ENCODE measurements at places on chromosomes 1 and 21. TPM values are rescaled to one million over a fixed set of nuclear protein-coding genes. Genes with fewer than 3 reads are reported as not detected.

DNA sequence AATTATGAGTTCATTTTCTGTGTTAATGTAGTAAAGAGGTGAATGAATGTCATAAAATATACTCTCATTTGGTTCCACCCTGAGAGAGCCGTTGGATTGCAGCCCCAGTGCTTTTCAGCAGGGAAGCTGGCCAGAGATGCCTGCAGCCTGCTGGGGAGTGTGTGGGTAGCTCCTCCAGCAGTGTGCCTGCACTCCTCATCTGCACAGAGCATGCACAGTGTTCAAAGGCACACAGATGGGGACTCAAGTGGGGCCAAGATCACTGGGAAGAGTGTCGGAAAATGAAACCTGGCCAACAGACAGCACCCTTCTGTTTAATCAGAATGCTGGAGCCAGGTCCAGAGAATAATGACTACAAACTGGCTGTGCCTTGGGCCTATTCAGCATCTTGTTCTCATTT, 206.8 kb downstream of the ST6GALNAC3 start:
- DNase-seq: peak; percentile 28

The ETV3L gene
- total RNA-seq: 0.11 TPM

DNA sequence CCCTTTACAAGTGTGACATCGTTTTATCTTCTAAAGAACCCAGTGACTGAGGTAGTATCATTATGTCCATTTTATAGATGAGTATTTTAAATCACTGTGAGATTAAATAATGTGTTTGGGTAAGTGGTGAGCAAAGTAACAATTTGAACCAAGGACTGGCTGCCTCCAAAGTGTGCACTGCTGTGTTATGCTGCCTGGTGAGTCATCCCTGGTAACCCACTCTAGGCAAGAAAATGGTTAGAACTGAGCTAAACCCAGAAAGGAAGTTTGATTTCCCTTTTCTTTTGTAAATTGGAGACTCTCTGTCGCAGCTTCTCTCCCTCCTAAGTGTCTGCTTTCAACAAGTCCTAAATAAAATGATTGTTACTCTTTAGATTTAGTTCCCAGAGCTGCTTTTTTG, 342.8 kb upstream of the KAZN start:
- no peak for DNase-seq

- no peak for DNase-seq
Observed at GRCh38 chr1:203323587-203323986, 18.3 kb downstream of the BTG2 start.

GRCh38 chr1:66497910-66498309, 36.0 kb upstream of the SGIP1 start:
- DNase-seq: no peak

- DNase-seq: no peak
Observed at GRCh38 chr1:34603594-34603993, 151.3 kb upstream of the GJB5 start.

The GPR25 gene
- total RNA-seq: not detected

The OR2AK2 gene
- total RNA-seq: 0.44 TPM

DNA sequence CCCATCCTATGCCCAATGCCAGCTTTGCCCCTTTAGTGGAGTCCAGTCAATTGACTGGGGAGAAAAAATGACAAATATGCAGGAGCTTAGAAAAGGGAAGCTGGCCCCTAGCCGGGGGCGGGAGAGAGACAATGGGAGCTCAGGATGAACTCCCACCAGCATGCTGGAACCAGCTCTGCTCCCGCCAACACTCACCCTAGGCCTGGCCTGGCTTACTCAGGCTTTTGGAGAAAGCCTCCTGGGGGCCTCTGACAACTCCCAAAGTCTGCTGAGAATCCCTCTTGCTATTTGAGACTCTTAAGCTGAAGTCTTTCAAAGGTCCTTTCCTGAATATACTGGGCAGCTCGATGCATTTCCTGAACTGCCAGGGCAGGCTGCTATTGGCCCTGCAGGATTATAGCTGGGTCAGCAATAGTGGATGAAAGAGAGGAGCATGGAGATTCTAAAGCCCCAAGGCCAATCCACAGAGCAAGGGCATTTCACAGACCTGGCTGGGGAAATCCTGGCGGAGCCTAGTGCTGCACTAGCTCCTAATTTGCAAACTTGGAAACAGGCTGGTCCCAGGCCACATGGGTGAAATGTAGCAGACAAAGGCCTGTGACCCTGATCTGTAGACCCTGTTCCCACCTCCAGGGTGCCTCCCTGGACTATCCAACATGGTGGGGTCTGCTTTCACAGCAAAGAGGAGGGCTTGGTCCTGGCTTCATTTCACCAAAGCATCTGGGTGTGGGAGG, 35.7 kb upstream of the CLSTN1 start:
- no peak for DNase-seq

- DNase-seq: no peak
Observed at GRCh38 chr1:51927029-51927428, 48.5 kb upstream of the NRDC start.

DNA sequence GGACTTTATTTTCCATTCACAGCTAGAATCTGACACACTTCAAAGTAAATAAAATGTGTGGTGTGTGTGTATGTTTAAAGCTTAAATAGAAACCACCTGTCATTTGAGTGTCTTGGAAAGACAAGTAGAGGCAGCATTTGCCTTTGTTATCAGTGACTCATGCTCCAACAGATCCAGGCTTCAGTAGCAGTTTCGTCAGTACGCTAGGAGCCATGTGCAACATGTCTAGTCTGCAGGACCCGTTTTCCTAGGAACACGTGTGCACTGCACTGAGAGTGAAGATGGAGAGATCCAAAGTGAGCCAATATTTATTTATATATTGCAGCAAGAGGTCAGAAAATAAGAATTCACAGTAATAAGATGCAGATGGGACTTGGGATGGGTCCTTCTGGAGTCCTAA, 41.8 kb downstream of the SGIP1 start:
- DNase-seq: no peak

- peak; percentile 7 for DNase-seq
Observed at GRCh38 chr1:173050865-173051264, at the start of gene TNFSF18. TSS of gene TNFSF18 (minus strand) at chr1:173050941. CDS start at chr1:173050896, 45 bp downstream.

The KRTAP11-1 gene
- not detected for total RNA-seq

GRCh38 chr1:143699115-143699514, 272.7 kb downstream of the FAM72C start:
- DNase-seq: peak; percentile 17

GRCh38 chr1:203509135-203509534, 15.2 kb downstream of the OPTC start:
- DNase-seq: no peak

The CNTN2 gene
- total RNA-seq: 16.1 TPM

The ESRRG gene
- total RNA-seq: 14.1 TPM

GRCh38 chr1:3022511-3022973, 1.3 kb downstream of the ACTRT2 start:
- DNase-seq: no peak

- no peak for DNase-seq
Observed at GRCh38 chr1:61531716-61532115, 193.2 kb downstream of the TM2D1 start.

GRCh38 chr1:230165536-230165935, 98.5 kb downstream of the GALNT2 start:
- DNase-seq: no peak

DNA sequence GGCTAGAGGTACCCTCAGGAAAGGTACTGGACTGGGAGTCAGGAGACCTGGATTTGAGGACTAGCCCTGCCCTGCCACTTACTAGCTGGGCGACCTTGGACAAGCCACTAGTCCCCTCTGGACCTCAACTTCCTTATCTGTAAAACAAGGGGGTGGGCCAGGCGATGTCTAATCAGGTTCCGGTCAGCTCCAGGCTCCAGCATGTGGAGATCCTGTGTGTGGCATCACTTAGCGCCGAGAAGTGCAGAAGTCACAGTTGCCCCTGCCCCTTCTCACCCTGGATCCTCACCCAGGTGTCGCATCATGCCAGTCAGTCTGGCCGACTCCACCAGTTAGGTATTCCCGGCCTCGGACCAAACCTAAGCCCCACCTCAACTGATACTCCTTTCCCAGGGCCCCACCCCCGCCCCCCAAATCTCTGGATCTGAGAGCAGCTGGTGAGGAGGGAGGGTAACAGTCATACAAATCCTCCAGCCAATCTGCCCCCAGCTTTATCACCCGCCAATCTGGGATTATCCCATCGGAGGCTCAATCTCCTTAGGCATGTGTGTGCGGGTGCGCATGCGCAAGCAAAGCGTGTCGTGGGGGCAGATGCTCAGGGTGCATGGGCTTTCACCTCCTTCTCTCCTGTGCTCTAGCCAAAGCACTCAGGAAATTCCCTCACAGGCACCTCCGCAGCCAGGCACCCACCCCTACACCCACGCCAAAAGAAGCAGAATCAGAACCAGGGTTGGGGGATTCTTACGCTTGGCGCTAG, 5.4 kb downstream of the CELF3 start:
- DNase-seq: no peak

DNA sequence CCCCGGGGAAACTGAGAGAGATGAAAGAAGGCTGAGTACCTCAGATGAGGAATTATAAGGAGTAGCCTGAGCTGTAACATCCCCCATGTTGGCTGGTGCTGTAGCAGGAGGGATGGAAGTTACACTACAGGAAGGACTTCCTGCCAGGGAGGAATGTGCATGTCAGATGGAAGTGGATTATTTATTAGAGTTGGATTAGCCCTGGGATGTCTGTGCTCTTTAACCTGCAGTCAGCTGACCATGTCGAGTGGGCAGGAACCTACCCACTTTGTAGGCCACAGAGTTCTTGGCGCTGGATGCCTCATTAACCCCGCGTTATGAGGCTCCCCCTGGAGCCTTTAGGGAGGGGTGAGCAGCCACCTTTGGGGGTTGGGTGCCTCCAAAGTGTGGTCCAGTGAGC, 757 bp upstream of the SEMA4A start:
- no peak for DNase-seq

The HSPB7 gene
- 1.6 TPM for total RNA-seq

The SPRR1A gene
- total RNA-seq: not detected

The FBLIM1 gene
- 18.6 TPM for total RNA-seq

DNA sequence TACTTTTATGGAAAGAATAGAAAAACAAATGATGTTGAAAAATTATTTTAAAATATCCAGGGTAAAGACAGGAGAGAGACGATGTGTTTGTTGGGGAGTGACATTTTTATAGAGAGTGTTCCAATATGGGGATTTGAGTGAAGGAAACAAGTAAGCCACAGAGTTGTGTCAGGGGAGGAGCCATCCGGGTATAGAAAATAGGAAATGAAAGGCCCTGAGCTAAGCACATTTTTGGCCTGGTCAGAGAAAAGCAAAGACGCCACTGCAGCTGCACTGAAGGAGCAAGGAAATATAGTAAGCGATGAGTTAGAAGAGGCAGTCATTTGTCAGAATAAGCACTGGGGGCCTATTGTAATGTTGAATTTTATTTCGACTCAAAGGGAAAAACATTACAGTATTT, 107.3 kb upstream of the ADGRL4 start:
- no peak for DNase-seq

The CRNN gene
- total RNA-seq: not detected

The ATP1A2 gene
- 2,060 TPM for total RNA-seq

The GPR37L1 gene
- total RNA-seq: 3.1 TPM

- no peak for DNase-seq
Observed at GRCh38 chr1:101291562-101292380, 55.0 kb downstream of the S1PR1 start.

DNA sequence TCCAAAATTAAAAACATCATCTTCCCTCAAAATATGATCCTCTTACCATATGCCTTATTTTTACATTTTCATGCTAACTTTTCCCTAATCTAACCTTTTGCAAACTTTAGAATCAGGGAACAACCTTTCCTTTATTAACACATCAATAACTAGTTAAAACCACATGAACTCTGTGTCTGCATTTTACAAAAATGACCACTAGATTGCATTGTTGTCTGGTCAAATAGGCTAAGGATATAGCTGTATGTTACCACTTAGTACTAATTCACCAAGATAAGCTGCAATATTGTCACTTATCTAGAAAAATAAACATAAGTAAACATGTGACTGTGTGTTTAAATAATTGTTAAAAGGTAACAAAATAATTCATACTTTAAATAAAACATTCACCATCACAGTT, 82.3 kb downstream of the DENND1B start:
- no peak for DNase-seq

The CYYR1 gene
- 5.4 TPM for total RNA-seq

DNA sequence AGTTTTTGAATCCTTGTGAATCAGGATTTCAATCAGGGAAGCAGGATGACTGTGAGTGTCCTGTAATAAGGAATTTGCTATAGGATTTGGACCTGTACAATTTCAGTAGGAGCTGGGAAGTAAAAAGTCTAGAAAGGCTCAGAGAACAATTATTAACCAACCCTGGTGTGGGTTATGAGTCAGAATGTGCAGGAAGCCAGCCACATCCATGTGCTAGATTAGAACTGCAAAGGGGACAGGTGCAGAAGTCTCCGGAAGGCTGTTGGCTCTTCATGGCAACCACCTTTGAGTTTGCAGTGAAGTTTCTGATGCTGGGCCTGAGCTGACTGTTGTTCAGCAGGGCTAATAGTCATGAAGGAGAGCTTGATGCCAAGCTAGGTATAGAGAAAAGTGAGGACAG, 70.7 kb downstream of the SPATA46 start:
- no peak for DNase-seq

DNA sequence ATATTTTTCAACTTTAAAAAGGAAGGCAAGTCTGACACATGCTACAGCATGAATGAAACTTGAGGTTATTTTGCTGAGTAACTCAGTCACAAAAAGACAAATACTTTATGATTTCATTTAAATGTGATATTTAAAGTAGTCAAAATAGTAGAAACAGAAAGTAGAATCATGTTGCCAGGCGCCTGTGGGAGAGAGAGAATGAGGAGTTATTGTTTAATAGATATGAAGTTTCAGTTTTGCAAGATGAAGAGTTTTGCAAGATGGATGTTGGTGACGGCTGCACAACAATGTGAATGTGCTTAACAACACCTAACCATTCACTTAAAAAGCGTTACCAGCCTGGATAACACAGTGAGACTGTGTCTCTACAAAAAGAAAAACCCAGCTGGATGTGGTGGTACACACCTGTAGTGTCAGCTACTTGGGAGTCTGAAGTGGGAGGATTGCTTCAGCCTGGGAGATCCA, 20.7 kb upstream of the ATP1A1 start:
- DNase-seq: no peak

- no peak for DNase-seq
Observed at GRCh38 chr1:151980287-151981177, 13.1 kb downstream of the S100A10 start.

- no peak for DNase-seq
Observed at GRCh38 chr1:167554028-167554779, 642 bp upstream of the CREG1 start.

The CHIA gene
- total RNA-seq: not detected

DNA sequence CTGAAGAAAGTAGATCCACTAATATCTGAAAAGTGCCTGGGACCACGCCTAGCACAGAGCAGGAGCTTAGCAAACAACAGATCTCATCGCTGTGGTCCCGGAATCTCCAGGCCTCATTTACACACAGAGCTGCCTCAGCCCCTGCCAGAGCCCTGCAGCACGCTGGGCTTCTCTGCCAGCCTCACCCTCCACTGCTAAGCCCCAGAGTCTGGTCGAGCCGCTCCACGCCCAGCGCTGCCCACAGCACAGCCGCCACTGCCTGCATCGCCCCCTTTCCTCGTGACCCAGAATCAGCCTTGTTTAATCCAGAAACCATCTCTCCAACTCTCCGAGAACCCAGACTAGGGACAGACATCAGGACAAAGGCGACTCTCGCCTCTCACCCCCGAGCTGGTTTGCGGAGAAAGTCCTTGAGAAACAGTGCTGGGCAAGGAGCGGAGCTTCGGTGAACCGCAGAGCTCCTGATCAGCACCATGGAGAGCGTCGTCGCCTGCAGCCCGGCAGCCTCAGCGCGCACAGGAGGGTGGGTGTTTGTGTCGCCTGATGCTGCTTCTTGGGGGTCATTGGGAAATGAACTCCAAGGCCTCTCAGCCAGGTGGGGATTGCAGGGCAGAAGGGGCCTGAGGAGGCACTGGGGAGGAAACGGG, 145.1 kb downstream of the NPHP4 start:
- DNase-seq: no peak

GRCh38 chr1:240171907-240172306, 80.2 kb downstream of the FMN2 start:
- no peak for DNase-seq

All from spinal cord (tissue), 10 donors.